CD14-positive monocyte (primary cell): ENCODE measurements at places on chromosomes 16 and 17. TPM values are rescaled to one million over a fixed set of nuclear protein-coding genes. Genes with fewer than 3 reads are reported as not detected.

Gene KRTAP29-1
- polyA plus RNA-seq: not detected in 2 replicates

Gene DPEP1
- polyA plus RNA-seq: not detected in 2 replicates

DNA sequence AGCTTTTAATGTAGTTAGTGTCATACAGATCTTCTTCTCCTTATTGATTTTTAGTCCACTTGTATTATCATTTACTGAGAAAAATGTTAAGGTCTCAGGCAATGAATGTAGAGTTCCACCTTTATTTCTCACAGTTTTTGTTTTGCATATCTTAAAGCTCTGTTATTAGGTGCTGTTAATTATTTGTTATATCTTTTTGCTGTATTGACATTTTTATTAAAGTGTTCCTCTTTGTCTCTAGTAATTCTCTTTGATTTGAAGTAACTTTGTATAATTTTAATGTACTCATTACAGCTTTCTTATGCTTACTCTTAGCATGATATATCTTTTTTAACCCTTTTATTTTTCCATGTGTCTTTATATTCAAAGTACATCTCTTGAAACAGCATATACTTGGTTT lies 22.4 kb upstream of the USP43 start:
- no peak for DNase-seq

- no peak for DNase-seq
These were observed 28.7 kb downstream of the PMM2 start for GRCh38 chr16:8826278-8826879.

DNA sequence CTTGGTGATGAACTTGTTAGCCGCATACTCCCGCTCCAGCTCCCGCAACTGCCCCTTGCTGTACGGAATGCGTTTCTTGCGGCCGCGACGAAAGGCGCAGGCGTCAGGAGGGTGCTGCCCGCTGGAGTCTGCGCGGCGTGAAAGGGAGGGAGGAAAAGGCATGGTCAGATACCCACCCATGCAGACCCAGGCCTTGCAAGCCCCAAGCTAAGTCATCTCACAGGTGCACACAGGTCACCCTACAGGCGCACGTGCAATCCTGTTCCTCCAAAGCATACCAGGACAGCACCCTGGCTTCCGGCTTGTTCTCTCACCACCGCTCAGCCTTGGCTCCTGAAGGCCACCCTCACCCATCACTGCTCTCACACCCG lies 1.6 kb downstream of the HOXB13 start:
- no peak for DNase-seq

DNA sequence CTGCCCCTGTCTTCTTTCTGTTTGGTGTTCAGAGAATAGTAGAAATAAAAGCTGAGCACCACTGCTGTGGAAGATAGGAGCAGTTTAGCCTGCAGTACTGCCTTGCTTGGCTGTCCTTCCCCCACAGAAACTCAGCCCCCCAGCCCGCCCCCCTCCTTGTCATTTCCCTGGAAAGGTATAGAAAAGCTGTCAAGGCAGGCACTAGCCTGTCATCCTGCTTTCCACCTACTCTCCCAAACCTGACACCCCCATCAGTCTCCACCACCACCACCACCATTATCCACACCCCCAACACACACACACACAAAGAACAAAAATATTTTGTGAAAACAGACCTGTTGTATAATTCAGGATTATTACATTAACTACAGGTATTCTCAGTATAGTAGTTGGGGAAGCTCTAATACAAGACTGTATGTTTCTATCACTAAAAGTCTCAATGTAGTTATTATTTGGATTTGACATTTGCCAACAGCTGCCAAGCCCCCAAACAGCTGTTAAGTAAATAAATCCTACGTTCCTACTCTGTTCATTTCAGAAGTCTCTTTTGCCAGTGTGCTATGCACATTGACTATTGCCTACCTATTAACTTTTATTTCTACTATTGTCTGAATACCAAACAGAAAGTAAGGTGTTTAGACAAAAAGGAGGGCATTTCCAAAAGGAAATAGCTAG lies 128.8 kb downstream of the CYB561 start:
- no peak for DNase-seq
